Stimulated activated CD4-positive, alpha-beta T cell treated with anti-CD3 and anti-CD28 coated beads, Interleukin-12 subunit alpha, Interleukin-12 subunit beta, amount 100 ng/mL, for 48 hours (primary cell): ENCODE measurements at places on chromosomes 12 and 14.

DNA sequence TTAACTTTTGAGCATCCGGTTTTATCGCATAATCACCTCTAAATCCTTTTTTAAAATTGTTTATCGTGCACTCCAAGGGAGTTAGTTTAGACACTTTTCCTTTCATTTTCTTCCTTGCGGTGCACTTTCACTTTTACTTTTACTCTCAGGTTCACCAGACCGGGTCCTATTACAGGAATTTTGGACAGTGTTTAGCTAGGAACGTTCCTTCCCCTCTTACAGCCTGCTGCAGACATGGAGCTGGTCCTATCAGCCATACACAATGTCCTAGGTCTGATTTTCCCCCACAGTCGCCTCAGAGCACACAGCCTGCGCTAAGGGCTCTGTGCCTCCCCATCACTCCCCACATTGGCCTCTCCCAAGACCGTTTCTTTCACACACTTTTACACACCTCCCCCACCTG, 103.9 kb downstream of the ALG10 start:
- no peak for DNase-seq

DNA sequence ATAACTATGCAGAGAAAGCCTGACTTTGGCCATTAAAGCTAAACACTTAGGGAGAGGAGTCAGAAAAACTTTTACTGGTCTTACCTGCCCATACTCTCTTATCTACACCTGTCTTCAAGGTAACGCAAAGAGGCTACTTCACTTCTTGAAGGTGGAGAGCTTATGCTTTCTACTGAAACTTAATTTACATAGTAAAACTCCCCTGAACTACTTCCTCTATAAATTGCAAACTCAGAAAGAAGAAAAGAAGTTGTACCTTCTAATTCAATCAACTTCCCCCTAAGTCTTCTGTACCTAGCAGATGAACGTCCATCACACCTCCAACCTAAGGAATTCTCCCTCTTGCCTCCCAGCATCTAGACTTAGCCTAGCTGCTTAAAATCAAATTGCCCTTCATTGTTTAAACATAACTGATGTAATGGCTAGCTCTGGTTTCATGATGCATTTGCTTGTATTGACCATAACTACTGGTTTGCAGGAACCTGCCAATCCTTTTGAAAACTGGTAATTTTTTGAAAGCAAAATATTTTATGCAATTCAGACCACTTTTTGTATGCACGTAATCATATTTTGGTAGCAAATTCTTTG, 87.7 kb downstream of the STON2 start:
- DNase-seq = no peak

GRCh38 chr14:61103541-61104339, 122.7 kb downstream of the SLC38A6 start:
- DNase-seq = peak; percentile 38

- DNase-seq = no peak
Observed at GRCh38 chr12:121787063-121788025, 6.1 kb downstream of the RHOF start.

GRCh38 chr12:99498756-99499155, 148.8 kb upstream of the GARIN6 start:
- no peak for DNase-seq

DNA sequence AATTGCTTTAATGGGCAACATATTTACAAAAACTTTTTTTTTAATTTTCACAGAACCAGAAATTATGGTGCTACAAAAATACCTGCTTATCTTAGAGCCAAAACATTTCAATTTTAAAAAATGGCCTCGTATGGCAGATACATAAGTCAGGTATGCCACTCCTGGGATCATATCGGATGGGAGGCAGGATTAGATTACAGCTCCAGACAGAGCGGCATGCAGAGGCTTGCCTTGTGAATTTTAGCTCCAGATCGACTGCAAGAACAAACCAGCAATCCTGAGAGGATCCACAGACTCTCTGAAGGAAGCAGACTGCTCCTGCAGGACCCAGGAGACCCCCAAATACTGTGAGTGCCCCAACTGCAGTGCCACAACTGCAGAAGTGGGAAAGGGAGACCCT, 169.3 kb upstream of the AMIGO2 start:
- DNase-seq = no peak

DNA sequence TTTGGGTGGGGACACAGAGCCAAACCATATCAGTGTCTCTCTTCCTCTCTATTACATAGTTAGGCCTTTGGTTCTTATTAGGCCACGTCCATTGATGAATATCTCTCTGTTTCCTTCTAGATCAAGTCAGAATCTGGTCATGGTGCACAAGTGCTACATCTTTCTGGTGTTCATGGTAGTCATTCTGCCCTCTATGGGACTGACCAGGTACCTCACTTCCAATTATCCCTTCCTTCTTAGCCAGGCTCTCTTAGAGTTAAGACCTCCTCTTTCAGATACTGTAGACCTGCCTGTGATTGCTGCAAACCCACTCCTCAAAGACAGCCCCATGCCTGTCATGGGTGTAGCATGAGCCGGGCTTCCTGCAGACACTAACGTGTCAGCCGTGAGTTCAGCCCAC, 25.2 kb downstream of the NGB start:
- no peak for DNase-seq

- DNase-seq = no peak
Observed at GRCh38 chr14:94625353-94625635, 13.1 kb downstream of the SERPINA3 start.

- DNase-seq = no peak
Observed at GRCh38 chr14:88612981-88613380, 50.1 kb downstream of the ZC3H14 start.

DNA sequence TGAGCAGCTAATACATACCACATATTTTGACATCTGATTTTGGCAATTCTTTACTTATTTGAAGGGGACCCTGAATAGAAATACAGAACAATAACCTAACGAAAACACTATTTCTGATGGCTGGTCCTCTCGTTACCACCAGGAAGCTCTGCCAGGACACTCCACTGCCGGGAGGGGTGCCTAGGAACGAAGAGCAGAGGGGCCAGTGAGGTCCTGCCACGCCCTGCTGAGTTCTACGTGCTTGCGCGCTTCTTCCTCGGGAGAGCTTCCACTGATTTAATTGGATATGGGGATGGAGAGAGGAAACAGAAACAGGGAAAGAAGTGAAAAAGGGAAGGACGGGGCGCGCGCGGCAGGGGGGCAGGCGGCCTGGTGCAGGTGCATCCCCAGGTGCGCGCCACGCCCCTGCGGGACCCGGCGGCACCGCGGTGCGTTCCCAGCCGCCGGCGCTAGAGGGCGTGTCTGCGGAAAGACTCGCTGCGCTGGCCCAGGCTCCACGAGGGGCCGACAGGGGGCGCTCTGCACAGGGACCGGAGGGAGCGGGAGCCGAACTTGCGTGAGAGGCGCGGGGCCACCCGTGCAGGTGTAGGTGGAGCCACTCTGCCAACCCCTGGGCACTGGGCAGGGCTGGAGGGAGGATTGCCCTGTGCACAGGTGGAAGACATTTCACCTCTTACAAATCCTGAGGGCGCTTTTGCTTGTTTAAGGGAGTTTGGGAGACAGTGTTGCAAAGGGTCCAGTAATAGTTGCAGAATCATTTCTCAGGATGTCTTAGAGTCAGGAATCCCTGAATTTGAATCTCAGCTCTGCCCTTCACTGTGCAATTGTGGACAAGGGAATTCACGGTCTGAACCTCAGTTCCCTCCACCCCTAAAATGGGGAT, 986.3 kb upstream of the TMEM132C start:
- peak; percentile 72 for DNase-seq

- DNase-seq = no peak
Observed at GRCh38 chr12:42982828-42983227, 393.3 kb upstream of the PRICKLE1 start.

DNA sequence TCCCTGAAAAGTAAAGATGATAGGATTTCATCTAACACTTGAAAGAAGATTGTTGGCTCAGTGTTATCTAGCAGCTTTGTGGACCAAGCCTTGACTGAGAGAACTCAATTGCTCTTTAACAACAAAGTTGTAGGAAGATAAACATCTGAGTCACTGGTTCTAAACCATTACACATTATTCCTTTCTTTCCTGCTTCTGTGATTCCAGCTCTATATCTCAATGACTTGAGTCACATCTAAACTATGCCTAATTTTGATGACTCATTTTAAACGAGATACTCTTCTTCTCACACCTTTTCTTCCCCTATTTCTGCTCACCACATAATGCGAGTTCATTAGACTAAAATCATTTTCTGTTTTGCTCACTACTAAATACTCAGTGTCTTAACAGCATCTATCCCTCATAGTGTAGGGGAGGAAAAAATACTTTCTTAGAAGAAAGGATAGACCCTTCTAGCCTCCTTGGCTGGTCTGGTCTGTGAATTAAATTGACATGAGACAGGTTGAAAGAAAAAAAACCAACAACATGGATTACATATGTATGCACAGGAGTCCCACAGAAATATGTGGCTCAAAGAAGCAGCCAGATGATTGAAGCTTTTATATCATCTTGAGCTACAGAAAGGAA, 201.4 kb downstream of the C12orf50 start:
- DNase-seq = no peak

DNA sequence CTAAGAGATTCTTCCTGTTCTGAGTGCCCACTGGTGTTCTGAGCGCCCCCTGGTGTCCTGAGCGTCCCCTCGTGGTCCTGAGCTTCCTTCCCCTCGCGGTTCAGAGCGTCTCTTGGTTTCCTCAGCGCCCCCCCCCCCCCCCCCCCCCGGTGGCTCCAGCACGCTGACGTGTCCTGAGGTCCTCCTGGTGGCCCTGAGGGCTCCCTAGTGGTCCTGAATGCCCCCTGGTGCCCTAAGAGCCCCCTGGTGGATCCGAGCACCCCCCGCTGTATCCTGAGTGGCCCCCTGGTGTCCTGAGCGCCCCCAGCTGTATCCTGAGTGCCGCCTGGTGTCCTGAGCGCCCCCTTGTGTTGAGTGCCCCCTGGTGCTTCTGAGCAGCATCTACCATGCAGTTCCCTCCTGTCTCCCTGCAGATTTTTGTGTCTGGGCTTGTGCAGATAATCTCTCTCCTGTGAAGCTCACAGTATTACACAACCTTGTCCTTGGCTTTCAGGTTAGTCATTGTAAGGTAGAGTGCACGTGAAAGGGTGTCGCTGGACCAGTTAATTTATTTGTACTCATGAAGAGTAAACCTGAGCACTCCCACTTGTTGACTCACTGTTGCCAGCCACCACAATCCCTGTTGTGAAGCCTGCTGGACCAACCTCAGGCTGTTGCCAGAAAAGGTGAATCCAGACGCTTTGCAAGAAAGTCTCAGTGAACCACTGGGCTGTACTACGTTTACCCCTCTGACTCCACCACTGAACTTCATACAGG, 1168.4 kb downstream of the TMEM121 start:
- peak; percentile 68 for DNase-seq

GRCh38 chr14:48628870-48629269, 953.5 kb upstream of the MDGA2 start:
- no peak for DNase-seq

DNA sequence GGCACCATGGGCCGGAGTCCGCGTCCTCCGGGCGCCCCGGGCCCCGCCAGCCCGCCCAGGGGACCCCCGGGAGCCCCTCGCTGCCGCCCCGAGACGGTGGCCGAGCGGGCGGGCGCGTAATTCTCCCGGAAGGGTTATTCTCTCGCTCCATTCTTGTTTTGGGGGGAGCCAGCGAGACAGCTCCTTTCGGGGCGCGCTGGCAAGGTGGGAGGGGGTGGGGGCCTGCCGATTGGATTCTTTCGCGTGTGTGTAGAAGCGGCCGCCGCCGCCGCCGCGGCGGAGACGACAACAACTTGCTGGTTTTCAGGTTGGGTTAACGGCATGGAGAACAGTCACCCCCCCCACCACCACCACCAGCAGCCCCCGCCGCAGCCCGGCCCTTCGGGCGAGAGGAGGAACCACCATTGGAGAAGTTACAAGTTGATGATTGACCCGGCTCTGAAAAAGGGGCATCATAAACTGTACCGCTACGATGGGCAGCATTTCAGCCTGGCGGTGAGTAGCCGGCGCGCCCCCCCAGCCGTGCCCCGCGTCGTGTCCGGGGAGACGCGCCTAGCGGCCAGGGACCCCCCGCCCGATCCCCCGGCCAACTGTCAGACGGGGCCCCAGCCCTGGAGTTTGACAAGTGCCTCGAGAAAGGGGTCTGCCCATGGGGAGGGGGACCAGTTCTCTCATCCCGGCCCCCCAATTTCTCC, 755 bp downstream of the SETD1B start:
- no peak for DNase-seq

- DNase-seq = no peak
Observed at GRCh38 chr14:60640859-60641741, 8.2 kb downstream of the SIX1 start.

- no peak for DNase-seq
Observed at GRCh38 chr12:13112968-13113367, 9.5 kb upstream of the GSG1 start.

DNA sequence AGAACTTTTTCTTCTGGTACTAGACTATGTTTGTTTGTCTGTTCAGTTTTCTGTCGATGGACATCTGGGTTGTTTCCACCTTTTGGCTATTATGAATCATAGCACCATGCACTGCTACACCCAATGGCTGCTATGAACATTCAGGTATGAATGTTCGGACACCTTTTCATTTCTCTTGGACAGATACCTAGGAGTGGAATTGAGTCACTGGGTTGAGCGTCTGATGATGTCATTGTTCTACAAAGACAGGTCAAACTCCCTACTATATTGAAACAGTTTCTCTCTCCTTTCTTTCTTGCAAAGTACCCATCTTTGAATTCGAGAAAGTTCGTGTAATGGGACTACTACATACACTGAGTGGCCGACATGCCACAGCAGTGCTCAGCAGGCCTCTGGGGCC, 44.7 kb downstream of the KCTD10 start:
- no peak for DNase-seq

DNA sequence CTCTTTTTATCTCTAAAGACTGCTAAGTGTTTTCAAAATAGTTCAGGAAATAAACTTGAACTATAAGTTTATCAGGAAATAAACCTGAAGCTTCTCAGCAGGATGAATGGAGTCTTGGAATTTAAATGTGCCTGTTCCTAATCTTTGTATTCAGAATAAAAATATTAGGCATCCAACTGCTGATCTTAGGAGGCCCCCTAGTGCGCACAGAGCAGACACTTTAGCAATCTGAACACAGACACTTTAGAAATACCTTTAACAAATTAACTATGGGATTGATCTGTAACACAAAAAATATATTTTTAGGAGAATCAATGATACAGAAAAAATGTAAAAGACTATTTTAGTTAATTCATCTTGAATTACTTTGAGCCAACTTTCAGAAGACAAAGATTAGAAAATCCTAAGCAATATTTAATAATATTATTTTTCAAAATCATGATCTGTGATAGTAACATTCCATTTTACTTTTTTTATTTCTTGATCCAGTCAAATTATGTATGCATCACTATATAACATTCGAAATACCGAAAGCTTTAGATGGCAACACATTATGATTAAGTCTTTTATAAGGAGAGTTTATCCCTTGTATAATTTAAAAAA, 80.9 kb downstream of the SLC41A2 start:
- DNase-seq = peak; percentile 2
